Left kidney (tissue), 8 donors: ENCODE measurements at places on chromosomes 3 and 15. TPM values are rescaled to one million over a fixed set of nuclear protein-coding genes. Genes with fewer than 3 reads are reported as not detected.

DNA sequence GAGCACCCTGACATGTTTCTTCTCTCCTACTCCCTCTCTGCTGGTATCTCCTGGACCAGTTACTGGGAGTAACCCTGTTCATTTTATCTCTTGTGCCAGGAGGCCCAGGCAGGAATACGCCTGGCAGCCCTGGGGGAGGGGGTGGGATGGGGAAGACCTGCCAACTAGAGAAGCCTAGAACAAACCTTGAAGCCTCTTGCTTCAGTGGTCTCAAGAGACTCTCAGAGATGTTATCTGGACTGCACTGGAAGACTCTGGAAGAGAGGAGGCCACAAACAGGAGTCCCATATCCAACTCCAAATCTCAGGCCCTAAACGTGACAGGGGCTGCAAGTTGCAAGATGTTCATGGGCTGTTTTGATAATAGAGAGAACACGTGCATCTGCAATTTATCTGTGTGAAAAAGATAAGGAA is at the start of gene EPB42:
Gene EPB42, minus strand, starts transcription at position 28 of the 413 bp plus-strand sequence. CDS start 193 bp downstream, outside the sequence.
- DNase-seq: no peak

GRCh38 chr15:53618461-53618860 is 141.0 kb downstream of the WDR72 start:
- no peak for DNase-seq

TFDP2 gene
- 112 TPM for polyA plus RNA-seq

CCR4 gene
- 0.18 TPM for polyA plus RNA-seq

DNA sequence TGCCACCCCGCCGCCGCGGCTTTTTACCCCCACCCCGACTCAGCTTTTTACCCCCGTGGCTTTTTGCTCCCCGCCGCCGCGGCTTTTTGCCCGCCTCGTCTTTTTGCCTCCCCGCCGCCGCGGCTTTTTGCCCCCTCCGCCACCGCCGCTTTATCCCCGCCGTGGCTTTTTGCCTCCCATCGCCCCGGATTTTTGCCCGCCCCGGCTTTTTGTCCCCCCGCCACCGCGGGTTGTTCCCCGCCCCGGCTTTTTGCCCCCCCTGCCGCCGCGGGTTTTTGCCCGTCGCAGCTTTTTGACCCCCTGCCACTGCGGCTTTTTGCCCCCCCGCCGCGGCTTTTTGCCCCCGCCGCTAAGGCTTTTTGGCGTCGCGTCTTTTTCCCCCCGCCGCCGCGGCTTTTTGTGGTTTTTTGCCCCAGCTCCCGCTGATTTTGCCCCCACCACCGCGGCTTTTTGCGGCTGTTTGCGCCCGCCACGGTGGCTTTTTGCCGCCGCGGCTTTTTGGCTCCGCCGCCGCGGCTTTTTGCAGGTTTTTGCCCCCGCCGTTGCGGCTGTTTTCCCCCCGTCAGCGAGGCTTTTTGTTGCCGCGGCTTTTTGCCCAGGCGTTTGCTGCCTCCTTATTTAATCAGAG is 597.2 kb downstream of the GOLGA6L6 start:
- no peak for DNase-seq

DNA sequence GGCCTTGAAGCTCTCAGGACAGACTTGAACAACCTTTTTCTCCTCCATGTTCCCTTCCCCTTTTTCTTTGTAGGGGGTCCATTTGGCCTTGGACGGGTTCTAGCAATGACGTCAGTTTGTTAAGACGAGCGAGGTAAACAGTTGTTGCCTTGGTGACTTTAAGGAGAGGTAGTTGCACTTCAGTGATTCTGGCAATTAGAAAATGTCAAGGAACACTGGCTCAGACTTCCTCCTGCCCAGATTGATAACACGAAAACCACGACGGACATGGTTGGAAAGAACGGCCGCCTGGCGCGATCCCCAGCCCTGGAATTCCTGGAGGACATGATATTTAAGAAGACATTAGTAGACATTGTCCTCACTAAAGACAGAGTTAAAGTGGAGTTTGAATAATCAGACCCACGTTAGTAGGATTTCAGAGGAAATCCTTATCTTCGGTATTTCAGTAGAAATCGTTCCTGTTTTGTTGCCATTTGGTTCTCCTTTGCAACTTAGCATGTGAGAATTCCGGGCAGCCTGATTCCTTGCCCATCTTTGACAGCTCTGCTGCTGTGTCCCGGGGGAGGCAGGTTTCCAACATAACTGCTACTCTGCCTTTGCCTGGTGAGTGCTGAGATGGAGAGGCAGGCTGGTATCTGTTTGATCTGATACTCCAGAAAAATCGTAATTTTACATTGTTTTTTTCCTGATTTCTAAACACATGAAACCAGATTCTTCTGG is 87.3 kb downstream of the ST6GAL1 start:
- peak; percentile 73 for DNase-seq

DNA sequence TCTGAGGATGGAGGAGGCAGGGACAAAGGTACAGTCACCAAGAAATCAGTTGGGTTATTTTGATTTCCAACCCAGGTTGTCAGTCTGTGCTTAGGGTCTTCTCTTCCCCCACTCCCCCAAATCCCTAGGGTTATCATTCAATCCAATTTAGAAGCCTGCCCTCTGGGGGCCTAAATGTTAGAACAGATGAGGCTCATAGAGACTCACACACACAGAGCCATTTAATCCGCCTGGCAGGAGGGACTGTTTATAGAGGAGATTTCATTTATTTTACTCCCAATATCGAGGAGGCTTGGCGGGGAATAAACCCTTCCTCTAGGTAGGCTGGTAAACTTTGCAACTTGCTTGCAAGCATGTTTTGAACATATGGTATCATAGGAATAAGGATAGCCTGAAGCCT is 52.8 kb downstream of the RHCG start:
- no peak for DNase-seq

DNA sequence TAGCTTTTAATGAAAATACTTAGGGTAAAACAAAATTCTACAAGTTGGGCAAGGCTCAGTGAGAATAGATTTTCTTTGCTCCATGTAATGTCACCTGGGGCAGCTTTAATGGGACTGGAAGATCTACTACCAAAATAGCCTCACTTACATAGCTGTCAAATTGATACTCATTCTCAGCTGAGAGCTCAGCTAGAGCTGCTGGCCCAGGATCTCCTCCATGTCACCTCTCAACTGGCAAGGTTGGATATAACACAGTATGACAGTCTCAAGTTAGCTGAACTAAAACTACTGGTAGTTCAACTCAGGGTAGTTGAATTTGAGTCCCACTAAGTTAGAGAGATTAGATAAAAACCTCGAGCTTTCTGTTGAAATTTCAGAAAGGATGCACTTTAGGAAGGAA is 218.5 kb upstream of the PLSCR5 start:
- DNase-seq: no peak
